Activated naive CD8-positive, alpha-beta T cell treated with anti-CD3 and anti-CD28 coated beads, Interleukin-2, amount 50 U/mL, for 16 hours (primary cell): ENCODE measurements at places on chromosomes 6 and 20.

GRCh38 chr6:136823128-136823660, 802 bp downstream of the PEX7 start:
- DNase-seq: no peak

GRCh38 chr6:149053848-149054558, 263.5 kb upstream of the TAB2 start:
- no peak for DNase-seq

DNA sequence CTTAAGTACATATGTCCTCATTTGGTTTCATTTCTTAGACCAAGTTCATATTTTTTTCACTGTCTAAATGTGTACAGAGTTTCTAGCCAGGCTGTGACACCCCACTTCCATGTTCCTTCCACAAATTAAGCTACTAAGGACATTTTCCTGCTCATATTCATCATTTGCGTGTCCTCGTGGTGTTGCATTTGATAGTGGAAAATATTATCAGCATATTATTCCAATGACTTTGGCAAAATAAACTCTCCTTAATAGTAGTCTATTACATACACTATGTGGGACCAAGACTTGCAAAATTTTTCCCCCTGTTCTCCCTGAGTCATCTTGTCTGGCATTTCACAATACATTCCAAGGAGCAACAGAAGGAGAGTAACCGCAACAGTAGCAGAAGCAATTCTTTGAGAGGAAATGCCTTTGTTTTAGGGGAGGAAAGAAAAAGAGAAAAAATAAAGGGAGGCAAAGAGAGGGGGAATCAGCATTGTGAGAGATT, 599.2 kb downstream of the COL12A1 start:
- DNase-seq: no peak

DNA sequence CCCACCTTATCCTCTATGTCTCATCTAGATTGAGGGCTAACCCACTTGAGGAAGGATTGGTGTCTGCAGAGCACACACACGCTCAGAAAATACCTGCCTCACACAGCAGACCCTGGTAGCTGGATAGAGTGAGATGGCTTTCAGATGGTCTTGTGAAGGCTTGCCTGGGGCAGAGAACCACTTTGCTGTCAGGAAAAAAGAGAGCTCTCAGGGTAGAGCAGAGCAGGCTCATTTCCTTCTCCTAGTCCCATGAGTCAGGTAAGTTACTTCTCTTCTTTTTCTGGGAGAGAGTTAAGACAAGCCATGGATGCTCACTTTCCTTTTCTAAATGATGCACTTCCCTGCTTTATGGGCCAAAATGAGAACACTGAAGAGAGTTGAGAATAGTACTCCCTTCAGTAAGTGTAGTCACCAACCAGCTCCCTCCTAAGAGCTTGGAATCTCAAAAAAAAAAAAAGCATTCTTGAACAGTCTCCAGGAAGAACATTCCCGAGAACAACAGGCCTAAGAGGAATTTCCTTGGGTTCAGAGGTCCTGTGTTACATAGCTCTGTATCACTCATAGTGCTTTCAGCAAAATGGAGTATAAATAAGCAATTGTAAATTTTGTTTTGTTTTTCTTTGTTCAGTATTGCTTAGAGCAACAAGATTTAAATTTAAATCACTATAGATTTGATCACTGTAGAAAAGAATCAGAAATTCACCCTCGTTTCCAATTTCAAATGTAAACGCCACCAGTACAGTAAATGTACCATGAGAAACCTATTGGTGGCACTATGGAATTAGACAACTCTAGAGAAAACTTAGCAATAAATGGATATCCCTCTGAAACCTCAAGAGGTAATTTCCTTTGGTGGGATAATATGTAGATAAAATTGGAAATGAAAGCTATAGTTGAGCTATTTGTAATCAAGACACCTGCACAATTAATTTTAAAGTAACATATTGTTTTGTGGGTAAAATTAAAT, 530.3 kb downstream of the RFPL4B start:
- DNase-seq: no peak

- DNase-seq: no peak
These were observed 154.8 kb upstream of the SLC35B3 start for GRCh38 chr6:8589941-8590729.

- no peak for DNase-seq
These were observed 183.5 kb downstream of the GMDS start for GRCh38 chr6:2061880-2062279.

DNA sequence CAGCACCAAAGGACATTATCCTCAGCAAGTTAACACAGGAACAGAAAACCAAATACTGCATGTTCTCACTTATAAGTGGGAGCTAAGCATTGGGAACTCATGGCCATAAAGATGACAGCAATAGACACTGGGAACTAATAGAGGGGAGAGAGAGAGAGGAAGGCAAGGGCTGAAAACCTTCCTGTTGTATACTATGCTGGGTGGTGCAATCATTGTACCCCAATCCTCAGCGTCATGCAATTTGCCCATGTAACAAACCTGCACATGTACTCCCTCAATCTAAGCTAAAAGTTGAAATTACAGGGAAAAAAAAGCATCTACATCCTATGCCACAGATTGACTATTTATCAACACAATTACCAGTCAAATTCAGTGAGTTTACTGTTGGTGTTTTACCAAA, 20.0 kb upstream of the VNN1 start:
- DNase-seq: no peak

- DNase-seq: no peak
These were observed 37.3 kb downstream of the MAPK14 start for GRCh38 chr6:36064770-36065396.

GRCh38 chr6:143598466-143599080, 79.2 kb upstream of the PHACTR2 start:
- no peak for DNase-seq

DNA sequence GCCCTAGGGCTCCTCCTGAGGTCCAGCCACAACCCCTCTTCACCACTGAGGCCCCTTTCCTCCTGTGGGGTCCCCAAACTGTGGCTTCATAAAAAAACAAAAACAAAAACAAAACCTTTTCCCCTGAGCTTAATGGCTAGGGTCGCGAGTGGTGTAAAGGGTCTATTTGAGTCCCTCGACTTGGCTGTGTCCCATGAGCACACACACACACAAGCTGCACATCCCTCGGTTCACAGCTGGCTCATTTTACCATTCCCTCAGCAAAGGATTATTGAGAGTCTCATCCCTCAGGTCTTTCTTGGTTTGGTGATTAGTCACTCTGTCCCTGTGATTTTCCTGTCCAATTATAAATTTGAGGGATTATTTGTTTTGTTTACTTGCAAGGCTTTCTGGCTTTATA, 206.1 kb upstream of the SASH1 start:
- DNase-seq: no peak

DNA sequence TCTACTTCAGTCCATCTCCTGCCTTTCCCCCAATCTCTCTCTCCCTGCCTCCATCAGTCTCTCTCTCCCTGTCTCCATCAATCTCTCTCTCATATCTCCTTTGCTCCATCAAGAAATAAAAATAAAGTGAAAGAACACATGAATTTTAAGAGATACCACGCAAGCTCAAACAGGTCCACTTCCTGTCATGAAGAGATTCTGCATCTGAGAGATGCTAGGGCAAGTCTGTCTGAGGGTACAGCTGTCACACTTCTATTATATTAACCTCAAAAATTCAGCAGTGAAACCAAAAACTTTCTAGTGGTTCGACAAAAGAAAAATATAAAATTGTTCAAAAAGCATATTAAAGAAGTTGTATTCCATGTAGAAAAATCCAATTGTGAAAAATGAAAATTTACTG, 296.8 kb upstream of the RSPO3 start:
- DNase-seq: no peak

DNA sequence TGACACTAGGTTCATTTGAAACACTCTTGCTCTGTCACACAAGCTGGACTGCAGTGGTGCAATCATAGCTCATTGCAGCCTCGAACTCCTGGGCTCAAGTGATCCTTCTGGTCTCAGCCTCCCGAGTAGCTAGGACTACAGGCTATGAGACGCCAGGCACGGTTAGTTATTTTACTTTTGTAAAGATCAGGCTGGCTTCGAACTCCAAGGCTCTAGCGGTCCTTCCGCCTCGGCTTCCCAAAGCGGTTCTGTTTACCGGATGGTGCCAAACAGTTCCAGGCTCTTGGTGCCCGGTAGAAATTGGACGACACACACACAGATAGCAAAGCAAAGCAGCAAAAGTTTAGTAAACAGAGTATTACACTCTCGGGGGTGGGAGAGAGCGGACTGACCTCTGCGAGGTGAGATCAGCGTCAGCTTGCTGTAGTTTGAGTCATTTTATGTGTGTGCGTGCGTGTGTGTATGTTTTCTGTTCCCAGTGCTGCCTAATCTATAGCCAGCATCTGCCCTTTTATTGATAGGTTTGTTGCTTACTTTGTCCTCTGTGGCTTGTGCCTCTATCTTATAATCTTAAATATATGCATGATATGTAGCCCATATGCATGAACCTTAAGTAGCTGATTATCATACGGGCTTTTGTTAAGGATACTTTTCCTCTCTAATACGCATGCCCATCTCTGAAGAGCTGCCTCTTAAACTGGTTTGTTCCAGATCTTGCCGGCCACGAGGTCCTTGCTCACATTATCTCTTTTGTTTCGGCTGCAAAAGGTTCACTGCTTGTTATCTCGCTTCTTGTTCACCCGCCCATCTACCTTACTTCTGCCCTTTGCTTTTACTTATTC, 75.2 kb downstream of the OR2B2 start:
- no peak for DNase-seq

DNA sequence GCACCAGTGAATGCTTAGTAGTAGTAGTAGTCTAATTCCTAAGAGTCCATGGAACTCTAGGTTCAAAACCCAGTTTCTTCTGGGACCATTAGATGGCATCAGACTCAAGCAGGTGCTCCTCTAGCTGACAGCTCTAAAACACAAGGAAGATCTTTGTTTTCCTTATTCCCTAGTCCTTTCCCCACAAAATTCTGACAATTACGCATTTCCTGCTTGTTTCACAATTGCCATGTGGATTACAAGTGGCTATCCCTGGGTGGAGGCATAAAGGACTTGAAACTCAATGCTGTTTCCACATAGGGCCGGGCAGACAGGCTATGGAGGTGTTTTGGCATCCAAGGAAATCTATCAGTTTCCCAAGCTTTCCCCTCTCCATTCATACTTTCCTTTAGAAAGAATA, 9.2 kb upstream of the HLA-DOB start:
- no peak for DNase-seq

- DNase-seq: no peak
These were observed 53.9 kb downstream of the CEBPB start for GRCh38 chr20:50244352-50245149.

DNA sequence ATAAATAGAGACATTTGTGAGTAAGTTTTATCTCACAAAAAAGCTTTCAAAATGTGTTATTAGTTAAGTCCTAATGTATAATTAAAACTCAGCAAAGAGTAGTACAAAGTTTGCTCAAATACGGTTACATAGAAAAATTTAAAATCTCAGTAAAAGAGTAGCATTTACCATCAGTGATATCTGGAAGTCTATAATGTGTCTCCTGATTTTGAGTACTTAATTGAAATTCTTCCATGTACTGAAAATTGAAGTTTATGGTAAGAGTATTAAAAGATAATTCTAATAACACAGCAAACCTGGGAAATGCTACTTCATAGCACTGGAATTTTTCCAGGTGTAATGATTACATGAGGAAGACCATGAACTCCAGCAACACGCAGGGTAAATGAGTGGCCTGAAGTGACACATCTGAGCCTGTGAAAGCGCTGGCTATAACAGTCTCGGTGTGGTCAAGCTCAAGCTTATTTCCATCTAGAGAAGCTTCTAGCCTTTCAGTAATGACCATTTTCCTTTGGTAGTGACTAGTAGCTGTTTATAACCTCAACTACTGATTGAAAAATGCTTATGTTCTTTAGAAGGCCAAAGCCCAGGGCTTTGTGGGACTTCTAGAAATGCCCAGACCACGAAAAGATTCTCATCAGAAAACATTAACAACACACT, 203.2 kb downstream of the ISM1 start:
- no peak for DNase-seq

GRCh38 chr6:128569732-128570679, 49.6 kb upstream of the PTPRK start:
- DNase-seq: no peak

GRCh38 chr6:43936476-43936875, 166.5 kb downstream of the VEGFA start:
- DNase-seq: no peak

DNA sequence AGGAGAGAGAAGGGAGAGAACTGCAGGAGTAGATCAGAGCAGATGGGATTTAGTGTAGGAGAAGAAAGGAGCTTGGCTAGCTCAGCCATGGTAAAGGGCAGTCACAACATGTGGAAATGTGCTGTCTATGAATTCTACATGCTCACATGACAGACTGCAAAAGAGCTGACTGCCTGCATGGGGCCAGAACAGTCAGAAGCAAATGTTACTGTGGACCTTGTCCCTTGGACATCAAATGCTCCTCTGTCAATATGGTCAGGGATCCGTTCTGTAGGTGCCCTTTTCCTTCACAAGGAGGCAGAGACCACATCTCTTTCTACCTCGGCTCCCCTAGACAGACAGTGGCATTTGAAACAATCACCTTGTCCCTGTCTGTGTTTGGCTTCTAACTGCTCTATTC, 46.6 kb upstream of the HIVEP1 start:
- DNase-seq: no peak

DNA sequence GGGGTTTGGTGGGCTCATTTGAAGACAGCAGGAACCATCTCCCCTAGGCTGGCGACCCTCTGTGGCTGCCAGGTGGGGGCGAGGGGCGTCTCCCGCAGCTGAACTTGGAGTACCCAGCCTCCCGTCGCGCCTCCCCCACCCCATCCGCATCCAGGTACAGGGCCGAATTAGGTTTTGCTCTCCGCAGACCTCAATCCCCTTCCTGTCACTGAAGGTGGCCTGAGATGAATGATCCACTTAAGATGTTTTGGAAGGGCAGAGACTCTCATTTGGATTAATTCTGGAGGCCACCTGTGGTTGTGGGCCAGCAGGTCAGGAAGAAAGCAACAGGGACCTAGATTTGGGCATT, 493 bp downstream of the CD83 start:
- no peak for DNase-seq

DNA sequence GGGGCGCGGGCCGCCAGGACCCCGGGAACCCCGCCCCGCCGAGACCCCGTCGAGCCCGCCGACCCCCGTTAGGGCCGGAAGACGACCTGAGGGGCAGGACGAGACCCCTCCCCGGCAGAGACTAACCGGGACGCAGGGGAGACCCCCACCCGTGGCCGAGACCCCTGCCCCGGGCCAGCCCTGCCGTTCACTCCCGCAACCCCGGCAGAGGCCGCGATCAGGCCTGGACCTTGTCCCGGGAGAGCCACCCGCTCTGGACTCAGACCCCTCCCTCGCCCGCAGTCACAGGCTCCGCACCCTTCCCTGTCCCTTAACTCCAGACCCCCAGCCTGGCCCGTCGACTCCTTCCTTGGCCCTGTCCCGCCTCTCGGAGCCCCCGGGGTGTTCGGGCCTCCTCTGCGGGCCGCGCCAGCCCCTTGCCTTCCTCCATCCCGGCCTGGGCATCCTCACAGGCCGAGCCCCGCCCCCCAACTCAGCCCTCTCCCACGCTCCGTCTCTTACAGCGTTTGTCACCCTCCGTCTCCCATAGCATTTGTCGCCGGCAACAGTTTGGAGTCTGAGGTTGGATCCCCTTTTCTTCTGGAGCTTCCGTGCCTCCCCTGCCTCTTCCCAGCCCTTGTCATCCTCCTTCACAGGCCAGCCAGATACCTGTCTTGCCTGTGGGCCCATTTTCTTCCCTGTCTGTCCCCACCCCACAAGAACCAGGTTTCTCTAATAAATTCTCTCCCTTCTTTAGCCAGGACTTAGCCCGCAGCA, 569 bp downstream of the TCEA2 start:
- DNase-seq: no peak
